ENCODE measurements at places on chromosomes 5 and 9.

DNA sequence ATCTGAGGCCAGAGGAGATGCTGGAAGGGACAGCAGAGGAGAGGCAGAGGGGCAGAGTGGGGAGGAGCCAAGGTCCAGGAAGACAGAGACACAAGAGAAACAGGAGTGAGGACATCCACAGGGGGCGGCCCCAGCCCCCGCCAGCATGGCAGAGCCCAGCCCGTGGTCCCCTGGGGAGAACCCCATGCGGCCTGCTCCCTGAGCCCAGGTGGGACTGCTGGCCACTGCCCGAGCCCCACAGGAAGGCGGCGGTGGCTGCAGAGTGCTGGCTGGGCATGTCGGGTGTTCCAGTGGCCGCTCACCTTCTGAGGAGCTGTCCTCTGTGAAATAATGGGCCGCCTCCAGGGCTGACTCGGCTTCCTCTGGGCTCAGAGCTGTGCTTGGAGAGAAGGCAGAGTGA lies 8.9 kb upstream of the MRNIP start:
- DNase-seq: no peak

- no peak for DNase-seq
These were observed 53.5 kb upstream of the TJP2 start for GRCh38 chr9:69120380-69121154.

DNA sequence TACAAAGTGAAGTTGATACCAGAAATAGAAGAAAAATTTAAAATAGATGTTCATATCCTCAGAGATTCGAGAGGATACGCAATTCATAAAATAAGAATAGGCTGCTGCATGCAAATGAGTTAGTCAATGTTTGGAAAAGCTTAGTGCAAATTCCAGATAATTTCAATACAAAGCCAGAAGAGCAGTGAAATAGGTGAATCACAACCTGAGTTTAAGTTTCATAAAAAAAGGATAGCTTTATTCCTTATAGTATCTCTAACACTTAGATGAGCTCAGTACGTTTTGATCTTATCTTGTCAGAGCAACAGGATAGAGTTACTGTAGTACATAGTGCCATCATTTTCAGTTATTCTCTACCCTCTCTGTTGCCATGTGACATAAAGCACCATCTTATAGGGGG lies 653.4 kb upstream of the ZNF608 start:
- DNase-seq: no peak

- no peak for DNase-seq
These were observed 114.1 kb upstream of the ELL2 start for GRCh38 chr5:96075579-96076289.

GRCh38 chr5:43772764-43773477 lies 169.9 kb downstream of the NNT start:
- no peak for DNase-seq

DNA sequence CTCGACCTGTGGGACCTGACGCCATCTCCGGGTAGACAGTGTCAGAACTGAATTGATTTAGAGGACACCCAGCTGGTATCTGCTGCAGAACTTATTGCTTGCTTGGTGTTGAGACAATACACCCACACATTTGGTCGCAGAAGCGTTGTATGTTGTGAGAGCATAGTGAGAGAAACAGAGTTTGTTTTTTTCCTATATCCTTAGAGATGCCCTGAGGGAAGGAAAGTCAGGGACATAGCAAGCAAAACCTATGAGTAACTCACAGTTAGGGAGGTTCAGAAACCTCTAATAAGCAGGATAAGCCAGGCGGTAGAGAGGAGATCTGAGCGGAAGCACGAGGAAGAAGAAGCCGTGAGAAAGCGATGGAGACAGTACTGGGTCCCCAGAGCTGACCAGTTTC lies 59.8 kb downstream of the PTCD2 start:
- DNase-seq: no peak

DNA sequence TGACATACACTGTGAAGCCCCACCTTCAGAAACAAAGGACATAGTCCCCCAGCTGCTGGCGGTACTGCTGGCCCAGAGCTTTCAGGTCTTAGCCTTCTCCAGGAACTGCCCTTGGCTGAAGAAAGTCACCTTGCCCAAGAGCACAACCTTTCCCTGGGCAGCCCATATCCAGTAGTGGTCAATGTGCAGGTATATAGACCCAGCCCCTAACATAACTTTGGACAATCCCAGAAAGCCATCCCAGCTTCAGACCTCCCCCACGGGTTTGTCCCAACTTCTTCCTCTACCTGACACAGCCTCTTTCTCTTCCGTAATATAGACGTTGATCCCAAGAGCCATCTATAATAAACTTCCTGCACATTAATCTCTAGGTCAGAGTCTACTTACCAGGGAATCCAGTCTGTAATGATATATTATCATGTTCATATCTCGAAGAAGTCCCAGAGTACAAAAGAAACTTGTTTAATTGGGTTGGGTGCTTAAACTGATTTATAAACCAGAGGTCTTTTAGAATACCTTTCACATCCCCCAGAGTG lies 157.4 kb downstream of the SNCAIP start:
- DNase-seq: no peak

DNA sequence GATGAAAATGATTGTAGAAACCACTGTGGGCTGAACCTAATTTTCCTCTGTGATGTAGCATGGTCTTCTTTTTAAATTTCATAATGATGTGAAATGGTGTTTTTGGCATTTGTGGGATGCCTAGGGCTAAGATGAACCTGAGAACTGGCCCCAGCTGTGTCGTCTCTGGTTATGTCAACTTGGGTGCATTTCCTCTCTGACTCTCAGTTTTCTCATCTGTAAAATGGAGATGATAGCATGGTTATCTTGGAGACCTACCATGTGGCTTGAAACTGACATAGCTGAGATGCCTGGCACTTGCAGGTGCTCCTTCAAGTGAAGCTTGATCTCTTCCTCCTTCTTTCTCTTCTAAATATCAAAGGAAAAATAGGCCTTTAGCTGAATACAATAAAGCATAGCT lies 77.8 kb downstream of the BOD1 start:
- DNase-seq: no peak

DNA sequence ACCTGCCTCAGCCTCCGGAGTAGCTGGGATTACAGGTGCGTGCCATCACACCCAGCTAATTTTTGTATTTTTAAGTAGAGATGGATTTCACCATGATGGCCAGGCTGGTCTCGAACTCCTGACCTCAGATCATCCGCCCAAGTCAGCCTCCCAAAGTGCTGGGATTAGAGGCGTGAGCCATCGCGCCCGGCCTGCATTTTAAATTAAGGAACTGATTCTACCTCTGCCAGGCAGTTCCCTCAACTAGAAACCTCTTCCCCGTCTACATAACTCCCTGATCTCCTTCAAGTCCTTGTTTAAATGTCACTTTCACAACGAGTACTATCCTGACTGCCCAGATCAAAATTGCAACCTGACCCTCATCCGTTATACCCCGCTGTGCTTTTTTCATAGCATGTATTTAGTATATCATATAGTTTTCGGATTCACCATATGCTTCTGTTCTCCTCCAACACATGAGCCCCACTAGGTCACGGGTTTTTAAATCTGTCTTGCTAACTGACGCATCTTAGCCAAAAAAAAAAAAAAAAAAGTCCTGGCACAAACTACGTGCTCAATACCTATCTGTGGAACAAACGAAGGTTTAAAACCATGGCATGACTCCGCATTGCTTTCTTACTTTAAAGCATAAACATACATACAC lies 858 bp upstream of the SOWAHA start:
- no peak for DNase-seq

GRCh38 chr5:54162184-54162583 lies 148.2 kb downstream of the ARL15 start:
- DNase-seq: no peak

- DNase-seq: no peak
These were observed 51.7 kb downstream of the SLC12A2 start for GRCh38 chr5:128135286-128135685.

DNA sequence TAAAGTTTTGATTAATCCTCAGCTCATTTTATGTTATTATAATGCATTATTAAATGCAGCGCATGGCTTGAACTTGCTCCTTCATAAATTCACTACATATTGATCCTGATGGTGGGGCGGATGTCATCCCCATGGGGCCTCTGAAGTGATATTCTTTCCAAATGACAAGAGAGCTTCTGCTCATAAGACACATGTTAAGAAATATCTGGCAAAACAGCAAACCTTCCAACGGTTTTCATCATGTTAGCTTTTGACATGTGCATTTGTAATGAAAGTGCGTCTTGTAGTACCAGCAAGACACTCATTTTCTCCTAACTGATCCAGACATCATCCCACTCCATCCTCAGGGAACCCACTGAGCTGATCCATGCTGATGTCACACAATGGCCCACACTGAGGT lies 45.7 kb downstream of the SEMA5A start:
- DNase-seq: no peak

GRCh38 chr5:96958977-96959376 lies 23.1 kb downstream of the LNPEP start:
- DNase-seq: no peak

DNA sequence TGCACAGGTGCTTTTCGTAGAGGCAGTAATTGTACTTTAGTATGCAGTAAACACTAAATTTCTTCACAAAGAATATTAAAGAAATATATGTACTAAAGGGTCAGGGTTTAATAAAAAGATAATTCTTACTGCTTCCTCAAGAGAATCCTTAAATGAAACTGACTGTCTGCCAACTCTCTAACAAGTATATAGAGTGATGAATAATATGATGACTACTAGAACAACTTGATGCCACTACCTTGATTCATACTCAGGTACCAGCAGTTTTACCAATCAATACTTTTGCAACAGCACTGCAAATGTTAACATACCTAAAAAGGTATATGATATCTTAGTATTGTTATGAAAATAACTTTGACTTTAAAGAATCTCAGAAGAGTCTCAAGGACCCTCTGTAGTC lies 3.8 kb downstream of the YIPF5 start:
- DNase-seq: no peak

- DNase-seq: no peak
These were observed 381.4 kb upstream of the RGMB start for GRCh38 chr5:98391921-98392625.

GRCh38 chr5:94180761-94181160 lies 437.6 kb downstream of the KIAA0825 start:
- no peak for DNase-seq

- DNase-seq: no peak
These were observed 4.4 kb downstream of the CEP72 start for GRCh38 chr5:616484-617039.

DNA sequence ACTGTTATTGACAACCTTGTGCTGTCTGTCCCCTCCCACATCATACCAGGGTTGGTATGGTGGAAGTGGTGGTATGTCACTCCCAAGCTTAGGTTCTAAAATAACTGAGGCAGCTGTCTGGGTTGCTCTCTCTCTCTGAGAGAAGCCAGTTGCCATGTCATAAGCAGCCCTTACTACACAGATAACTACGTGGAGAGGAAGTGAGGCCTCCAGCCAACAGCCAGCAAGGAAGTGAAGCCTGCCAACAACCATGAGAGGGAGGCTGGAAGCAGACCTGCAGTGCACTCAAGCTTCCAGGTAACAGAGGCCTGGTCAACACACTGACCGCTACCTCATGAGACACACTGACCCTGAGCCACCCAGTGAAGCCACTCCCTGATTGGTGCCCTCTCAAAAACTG lies 18.6 kb downstream of the CTNNAL1 start:
- peak; percentile 8 for DNase-seq

- DNase-seq: no peak
These were observed 279.9 kb upstream of the COX7C start for GRCh38 chr5:86337667-86338460.

DNA sequence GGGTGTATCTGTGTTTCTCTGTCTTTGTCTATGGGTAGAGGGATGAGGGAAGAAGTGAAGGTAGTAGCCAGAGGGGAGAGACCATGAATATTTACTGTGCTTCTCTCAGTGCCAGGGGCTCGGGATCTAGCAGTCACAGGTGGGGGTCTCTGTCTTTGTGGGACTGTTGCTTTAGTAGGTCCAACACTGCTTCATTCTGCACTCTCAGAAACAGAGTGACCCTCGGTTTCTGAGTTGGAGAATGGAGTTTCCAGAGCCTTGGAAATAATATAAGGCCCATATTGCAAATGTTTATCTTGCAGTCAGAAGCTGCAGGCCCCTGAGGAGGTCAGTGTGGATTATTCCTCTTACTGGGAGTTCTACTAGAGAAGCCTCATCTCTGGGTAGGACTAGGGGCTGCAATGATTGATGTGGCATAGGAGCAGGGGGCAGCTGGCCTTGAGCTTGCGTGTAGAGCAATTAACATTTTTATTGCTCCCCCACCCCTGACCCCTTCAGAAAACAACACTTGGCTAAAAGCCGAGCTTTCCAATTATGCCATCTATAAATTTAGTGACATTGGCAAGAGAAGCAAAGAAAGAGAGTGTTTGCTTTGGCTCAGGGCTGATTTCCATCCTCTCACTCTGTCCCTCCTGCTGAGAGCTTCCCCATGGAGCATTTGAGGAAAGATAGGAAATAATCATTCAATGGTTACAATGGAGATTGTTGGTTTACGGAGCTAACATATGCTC lies 55.0 kb upstream of the TRPC7 start:
- no peak for DNase-seq

DNA sequence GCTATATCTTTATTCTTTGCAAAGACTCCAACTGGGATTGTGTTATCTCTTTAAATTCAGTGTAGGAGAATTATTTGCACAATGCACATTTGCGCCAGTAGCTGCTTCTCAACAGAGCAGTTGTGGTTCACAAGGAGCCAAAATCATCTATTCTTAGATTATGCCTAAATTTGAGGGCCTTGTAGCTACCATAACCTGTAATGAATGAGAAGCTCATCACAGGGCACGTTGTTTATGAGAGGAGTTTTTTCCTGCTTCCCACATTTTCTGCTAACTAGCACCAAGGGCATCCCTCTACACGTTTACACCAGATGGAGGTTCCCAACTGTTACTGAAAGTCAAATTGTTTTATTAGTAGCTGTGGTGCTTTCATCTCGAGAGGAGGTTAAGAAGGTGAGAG lies 322.4 kb downstream of the TMEM161B start:
- DNase-seq: no peak

DNA sequence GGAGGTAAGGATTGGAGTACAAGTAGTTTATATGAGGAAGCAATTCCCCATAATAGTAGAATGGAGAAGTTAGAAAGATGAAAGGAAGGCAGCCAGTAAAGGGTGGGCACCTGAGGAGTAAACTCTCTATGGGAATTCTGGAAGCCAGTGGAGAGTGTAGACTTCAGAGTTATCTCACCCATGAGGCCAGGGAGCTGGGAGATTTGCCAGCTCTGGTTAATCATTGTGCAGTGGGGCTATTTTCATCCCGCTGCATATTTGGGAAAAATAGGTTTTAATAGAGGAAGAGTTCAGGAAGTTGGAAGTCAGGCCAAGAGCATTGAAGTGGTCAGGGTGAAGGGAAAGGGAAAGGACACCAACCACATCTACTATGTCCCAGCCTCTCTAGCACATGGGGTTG lies 242.3 kb upstream of the BRINP1 start:
- DNase-seq: no peak

GRCh38 chr5:163312598-163312997 lies 124.8 kb upstream of the CCNG1 start:
- no peak for DNase-seq

Measured in activated CD4-positive, alpha-beta T cell treated with anti-CD3 and anti-CD28 coated beads, Interleukin-2, amount 10 ng/mL, durations not matched to agents 7 days and 5 days (primary cell).